ENCODE measurements at places on chromosomes 12 and 14.

DNA sequence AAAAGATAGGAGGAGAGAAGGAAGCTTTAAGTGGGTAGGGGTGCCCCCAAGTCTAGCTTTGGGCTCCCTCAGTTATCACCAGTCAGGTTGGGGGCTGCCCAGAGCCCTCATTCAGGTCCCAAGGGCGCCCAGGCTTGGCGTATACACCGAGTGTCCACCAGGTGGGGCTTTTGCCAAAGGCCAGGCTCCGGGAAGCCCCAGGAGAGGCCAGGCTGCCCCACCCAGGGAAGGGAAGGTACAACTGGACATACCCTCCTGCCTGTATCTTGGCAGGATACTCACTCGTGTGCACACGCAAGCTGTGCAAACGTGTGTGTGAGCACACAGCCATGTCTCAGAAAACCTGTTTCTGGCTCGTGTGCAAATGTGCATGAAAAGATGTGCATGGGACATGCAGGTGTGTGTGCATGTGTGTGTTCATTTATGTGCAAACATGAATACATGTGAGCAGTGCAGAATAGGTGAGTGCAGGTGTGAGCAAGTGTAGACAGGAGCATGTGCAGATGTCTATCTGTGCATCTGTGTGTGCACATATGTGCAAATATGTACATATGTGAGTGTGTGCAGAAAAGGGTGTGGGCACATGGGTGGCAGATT, 103.9 kb upstream of the MYL2 start:
- no peak for DNase-seq

DNA sequence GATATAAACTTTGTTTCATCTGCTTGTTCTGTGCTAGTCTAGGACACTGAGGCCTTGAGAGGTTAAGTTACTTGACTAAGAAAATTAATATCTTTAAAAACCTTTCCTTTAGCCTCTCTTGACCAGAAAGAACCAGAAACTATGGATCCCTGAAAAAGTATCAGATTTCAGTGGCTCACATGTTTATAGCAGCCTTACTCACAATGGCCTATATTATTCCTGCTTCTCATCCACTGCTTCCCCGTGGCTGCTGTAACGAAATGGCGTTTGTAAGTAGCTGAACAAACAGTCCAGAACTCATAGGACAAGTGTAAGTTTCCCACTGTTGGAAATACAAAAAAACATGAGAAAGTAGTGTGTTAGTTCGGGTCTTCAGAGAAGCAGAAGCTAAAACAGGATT, 3.2 kb upstream of the PYGL start:
- no peak for DNase-seq

DNA sequence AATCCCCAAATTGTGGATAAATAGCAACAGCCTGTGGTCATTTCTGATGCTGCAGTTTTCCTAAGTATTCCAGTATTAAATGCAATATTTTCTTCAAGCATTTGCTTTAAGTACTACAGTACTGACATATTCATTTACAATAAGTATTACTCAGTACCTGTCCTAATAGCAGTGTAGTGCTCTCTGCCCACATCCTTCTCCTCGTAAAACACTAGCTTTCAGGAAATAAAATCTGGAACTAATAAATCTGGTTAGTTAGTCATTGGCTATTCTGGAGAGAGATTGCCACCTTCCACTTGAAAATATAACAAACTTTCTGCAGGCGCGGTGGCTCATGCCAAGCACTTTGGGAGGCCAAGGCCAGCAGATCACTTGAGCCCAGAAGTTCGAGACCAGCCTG, 441.5 kb downstream of the PRKD1 start:
- no peak for DNase-seq

- DNase-seq, result no peak
Observed at GRCh38 chr12:107372229-107372658, 278.9 kb upstream of the CRY1 start.

DNA sequence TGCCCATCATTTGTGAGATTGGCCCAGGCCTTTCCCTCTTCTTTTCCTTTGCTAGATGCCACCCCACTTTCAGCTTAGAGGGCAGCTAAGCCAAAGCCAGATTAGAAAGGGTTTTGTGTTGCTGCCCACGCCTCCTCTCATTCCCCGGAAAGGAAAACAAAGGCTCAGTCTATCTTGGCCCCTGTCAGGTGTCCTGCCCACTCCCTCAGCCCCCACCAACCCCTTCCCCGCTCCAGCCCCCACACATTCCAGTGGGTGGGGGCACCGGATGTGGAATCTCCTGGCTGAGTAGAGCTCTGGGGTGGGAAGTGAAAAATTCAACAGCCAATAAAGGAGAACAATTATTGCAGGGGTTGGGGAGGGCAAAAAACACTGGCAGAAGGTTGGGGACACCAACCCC, 2.2 kb downstream of the BLOC1S1 start:
- no peak for DNase-seq

DNA sequence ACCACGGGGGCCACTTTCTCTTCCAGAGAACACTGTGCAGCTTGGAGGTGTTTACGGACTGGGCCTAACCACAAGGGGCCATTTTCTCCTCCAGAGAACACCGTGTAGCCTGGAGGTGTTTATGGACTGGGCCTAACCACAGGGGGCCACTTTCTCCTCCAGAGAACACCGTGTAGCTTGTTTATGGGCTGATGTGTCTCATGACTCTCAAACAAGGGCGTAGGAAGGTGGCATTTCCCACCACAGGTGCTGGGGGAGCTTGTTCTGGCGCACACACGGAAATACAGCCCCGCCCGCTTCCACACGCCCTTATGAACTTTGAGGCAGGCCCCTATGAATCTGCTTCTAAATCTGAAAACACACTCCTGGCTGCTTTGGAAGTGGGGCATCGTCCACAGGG, 174.6 kb upstream of the SFSWAP start:
- DNase-seq, result no peak

GRCh38 chr14:58801086-58801485, 163.3 kb downstream of the DACT1 start:
- no peak for DNase-seq

DNA sequence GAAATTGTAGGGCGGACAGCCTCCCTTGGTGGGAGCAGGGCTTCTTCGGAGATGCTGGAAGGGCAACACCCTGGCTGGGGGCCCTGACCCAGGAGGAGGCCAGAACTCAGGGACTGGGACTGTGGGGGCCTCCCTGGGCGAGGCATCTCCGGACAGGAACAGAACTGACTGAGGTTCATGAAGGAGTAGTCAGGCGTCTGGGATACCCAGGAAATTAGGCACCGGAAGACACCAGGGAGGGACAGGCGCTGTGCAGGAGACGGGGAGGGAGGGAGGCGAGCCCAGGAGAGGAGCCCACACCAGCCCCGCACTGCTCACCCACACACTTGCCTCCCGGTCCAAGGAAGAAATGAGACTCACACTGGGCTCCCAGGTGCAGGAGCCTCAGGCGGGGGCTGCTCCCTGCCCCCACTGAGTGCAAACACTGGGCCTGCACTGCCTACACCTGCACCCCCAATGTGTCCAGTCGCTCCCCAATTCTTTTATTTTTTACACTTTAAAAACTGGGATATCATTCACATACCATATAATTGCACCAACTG, 262.6 kb upstream of the SFSWAP start:
- no peak for DNase-seq

- DNase-seq, result no peak
Observed at GRCh38 chr14:75268633-75269550, 9.7 kb upstream of the FOS start.

DNA sequence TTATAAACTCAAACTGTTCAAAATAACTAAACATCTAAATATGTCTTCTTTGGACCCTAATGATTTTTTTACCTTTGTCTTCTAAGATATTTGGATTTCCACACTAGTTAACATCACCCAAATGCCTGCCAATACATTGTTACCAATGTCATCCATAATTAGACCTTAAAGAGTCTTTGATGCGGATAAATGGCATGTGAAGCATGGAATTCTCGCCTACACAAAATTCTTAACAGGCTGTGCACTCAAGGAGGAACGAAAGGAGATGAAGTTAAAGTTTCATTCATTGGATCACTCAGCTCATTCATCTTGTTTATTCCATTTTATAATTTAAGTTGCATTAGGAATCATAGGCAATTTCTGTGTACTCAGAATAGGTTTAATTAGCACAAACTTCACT, 219.7 kb downstream of the ACSS3 start:
- DNase-seq, result no peak

GRCh38 chr14:81471062-81471461, 62.6 kb downstream of the SEL1L start:
- DNase-seq, result no peak

DNA sequence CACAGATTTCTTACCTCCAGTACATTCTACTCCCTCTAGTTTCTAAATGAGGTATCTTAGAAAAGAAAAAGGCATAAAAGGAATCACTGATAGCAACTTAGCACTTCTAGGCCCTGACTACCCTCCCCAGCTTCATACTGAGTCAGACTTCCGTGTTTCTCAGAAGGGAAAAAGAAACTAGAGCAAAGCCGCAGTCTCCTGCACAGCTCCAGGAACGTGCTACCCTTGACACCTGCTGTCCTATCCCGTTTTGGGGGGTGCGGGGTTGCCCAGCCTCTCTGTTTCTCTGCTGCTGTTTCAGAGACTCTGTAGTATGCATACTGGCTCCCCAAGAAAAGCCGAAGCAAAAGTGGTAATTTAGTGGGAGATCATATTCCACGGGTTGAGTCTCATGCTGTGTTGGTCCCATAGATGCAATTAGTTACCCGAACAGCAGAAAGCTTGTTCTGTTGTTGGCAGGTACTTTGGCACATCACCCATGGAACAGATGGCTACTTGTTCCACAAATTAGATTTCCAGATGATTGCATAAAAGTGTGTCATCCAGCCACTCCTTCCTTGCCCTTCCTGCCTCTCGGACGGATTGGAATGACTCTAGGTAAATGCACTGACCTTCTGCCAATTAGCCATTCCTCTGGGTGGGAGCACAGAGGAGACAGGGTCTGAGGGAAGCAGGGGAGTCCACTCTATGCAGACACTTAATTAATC, 438.1 kb downstream of the FUT8 start:
- DNase-seq, result no peak

DNA sequence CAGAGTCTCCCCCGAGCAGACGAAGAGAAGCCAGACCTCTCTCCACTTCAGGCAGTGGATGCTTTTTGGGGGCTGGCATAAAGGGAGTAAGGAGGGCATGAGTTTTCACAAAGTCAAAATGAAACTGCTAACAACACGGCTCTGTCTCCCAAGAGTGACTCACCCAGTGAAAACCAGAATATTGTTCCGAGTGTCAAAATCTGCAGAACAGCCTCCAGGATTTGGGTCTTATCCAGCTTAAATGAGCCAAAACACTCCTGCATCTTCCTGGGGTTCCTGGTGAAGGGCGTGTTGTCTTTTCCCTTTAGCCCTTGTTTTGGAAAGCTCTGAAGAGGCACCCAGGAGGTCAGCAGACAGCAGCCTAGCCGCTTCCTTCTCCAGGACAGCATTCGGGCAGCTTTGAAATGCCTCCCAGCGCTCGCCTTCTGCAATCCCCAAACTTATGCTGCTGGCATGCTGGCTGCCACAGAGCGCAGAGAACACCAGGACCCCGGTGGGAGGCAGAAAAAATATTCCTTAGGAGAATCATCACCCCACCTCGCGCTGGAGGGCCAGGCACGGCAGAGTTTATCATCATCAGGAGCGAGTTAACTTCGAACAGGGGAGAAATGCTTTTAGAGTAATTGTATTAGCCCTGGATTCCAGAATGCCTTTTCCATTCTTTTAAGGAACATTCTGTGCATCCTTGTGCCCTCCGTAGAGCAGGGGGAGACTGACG, 117.7 kb upstream of the NCOR2 start:
- peak; percentile 64 for DNase-seq

DNA sequence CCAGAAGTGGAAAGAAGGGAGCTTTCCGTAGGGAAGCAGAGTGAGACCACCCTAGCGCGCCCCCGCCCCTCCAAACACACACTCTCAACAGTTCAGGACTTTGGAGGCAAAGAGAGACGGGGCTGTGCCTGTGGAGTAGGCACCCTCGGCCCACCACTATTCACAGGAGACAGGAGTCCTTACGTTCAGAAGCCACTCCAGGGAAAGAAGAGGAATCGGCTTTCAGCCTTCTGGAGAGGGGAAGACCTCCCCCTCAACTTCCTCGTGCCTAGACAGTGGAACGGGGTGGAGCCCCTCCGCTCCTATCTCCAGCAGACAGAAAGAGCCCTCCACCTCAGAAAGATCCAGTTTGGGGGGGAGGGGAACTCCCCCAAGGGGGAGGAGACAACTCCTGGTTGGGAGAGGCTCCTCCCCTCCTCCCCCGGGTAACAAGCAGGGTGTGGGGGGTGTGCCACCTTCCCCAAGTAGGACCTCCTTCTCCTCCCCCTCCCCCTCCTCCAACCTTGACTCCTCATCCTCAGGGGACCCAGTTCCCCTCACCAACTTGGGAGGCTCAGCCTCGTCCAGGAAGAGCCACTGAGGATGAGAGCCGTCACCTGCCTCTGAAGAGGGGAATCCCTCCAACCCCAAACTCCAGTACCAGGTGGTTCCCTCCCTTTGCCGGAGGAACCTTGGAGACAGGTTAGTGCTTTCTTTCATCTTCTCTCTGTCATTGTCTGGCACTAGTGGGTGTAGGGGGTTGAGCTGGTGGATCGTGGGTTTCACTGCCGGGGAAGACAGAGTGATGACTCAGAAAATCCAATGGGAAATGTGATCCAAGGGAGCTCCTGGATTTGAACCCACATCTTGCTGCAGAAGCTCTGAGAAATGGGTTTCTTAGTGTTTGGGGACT, 883 bp downstream of the FOXJ2 start:
- no peak for DNase-seq

DNA sequence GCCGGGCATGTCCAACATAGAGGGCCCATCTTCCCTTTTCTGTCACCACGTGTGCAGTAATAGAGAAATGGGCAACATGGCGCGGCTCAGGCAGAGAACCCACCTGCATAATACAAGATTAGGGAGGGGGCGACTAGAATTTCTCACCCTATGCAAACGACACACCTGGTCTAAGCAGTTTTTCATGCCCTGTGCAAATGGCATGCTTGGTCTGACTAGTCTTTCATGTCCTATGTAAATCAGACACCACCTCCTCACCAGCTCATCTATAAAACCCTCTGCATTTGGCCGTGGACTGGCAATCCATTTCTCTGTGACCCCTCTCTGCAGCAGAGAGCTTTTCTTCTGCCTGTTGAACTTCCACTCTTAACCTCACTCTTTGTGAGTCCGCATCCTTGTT, 180.2 kb upstream of the PZP start:
- DNase-seq, result no peak

DNA sequence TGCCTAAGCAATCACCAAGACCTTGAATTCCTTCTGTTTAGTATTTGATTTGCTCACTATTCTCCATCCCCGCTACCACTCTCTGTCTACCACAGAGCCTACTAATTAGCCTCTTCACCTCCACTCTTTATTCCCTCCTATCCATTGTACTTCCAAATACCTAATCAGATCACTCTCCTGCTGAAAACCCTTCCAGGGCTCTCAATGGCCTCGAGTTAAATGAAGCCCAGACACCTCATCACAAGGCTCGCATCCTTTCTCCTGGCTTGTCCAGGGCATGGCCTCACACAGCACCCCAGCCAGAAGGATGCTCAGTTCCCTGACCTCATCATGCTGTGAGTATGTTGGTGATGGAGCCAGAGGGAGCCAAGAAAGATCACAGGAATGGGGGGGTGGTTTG, 71.4 kb upstream of the PRMT8 start:
- DNase-seq, result no peak

DNA sequence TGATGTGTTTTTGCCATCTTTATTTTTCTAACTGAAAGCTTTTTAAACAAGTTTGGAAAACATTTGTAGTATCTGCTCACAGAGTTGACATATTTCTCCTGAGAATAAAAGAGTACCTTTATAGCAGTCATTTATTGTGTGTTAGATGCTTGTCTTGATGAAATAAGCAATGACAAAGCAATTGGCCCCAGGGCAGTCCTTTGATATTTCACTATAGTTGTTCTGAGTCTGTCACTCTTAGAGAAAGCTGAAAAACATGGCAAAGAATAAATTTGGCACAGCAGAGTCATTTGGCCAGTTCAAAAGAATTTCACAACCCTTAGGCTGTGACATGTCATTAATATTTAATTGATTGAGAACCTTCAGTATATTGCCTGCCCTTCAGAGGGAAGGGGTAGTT, 166.2 kb downstream of the PTPRO start:
- DNase-seq, result no peak

Measured in fibroblast of the conjunctiva (primary cell).